ENCODE measurements at places on chromosomes 13 and 19.

GRCh38 chr19:10543420-10544241 is at the start of gene ATG4D:
TSS of gene ATG4D (plus strand) at chr19:10543904. CDS start at chr19:10544091, 187 bp downstream.
- peak; percentile 93 for DNase-seq

- DNase-seq = no peak
These were observed 27.3 kb downstream of the MYCBP2 start for GRCh38 chr13:77299587-77299986.

GRCh38 chr19:16856091-16856490 is 26.9 kb downstream of the SIN3B start:
- DNase-seq = no peak

- no peak for DNase-seq
These were observed 34.9 kb upstream of the TPP2 start for GRCh38 chr13:102561933-102562332.

DNA sequence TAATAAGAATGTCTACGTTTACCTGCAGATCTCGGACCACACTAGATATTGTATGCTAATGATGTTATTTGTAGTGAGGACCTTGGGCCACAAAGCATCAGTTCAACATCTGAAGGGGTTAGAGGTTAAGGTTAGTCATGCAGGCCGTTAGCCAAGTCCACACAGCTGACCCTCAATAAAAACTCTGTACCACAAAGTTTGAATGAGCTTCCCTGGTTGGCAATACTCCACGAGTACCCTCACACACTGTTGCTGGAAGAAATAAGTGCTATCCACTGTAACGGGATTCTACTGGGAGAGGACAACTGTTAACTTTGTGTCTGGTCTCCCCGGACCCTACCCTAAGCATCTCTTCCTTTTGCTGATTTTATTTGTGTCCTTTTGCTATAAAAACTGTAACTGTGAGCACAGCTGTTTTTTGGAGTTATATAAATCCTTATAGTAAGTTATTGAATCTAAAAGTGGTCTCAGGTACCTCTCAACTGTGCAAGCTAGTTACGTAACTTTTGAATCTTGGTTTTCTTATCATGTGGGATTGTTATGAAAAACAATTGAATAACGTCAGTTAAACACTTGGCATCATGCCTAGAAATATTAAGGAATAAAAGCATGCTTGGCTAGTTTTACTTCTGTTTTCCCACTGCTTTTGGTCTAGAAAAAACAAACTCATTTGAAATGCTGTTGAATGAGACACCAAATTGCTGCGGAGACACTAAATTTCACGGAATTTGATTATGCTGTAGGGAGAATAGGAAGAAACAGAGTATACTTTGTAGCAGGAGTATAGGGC is 181.5 kb downstream of the DNAJC3 start:
- no peak for DNase-seq

- peak; percentile 3 for DNase-seq
These were observed 466.7 kb downstream of the TSHZ3 start for GRCh38 chr19:30882411-30883005.

DNA sequence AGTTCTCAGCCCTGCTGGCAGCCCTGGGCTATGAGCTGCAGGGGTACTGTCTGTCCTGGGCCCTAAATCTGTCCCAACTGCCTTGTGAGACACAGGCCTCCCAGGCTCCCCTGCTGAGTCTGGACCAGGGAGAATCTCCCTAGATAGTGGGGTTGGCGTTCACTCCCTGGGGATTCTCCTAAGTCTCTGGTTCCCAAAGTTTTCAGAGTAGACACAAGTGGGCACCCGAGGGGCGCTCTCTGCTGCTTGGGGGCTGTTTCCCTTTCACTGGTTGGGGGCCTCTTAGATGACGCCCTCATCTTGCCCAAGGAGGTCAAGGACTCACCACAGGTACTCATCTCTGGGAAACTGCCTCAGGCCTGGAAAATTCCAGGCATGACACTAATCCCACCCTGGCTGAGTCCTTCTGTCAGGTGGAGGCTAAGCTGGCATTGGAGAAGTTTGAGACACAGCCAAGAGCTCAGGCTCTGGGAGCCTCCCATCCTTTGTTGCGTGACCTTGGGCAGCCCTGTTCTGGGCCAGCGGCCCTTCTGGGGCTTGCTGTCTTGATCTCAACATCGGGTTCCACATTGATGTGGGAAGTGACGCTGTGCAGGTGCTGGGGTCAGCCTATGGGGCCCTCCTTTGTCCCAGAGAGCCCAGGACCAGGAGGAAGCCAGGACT is 3.9 kb downstream of the RPL18A start:
- DNase-seq = no peak

GRCh38 chr13:32960626-32961025 is 55.6 kb upstream of the KL start:
- no peak for DNase-seq

DNA sequence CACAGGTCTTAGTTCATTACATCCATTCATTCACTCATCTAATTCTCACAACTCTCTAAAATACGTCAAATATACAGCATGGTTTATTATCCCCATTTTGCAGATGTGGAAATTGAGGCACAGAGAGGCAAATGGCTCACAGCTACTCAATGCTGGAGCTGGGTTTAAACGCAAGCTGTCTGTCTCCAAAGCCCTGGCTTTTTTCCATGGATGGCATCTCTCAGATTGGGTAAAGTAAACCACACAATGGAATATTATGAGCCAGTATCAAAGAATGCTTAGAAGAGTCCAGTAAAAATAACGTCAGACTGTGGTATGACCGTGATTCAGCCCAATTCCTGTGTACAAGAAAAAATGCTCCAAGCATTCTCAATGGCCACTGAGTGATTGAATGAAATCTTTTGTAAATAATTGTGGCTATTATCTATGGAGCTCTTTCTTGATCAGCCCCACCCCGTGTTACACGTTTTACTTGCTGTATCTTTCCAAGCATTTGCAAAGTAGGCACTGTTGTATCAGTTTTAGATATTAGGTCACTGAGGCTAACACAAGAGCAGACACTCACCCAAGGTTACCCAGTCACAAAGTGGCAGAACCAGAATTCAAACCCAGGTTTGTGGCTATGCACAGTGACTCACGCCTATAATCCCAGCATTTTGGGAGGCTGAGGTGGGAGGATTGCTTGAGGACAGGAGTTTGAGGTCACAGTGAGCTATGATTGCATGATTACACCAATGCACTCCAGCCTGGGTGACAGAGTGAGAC is 5.5 kb upstream of the ACP7 start:
- DNase-seq = no peak

GRCh38 chr19:8252922-8253589 is 43.9 kb downstream of the CERS4 start:
- DNase-seq = peak; percentile 91

DNA sequence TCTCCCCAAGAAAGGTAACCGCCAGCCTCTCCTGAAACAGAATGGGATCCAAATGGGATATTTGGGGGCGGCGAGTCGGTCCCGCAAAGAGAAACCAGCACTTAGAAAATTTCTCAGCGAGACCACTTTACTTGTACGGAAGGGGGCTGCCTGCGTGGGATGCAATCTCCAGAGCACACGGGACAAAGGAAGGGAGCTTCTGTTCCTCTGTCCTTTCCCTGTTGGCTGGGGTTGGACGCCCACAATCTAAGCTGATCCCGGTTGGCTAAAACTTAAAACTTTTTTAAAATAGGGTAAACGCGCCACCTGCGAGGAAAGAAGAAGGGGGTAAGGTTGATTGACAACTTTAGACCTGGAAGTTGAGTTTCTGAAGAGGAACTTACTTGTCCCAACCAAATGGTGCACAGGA is 826 bp upstream of the BSG start:
- peak; percentile 69 for DNase-seq

GRCh38 chr19:4376028-4376670 is 24.2 kb downstream of the SH3GL1 start:
- DNase-seq = no peak

DNA sequence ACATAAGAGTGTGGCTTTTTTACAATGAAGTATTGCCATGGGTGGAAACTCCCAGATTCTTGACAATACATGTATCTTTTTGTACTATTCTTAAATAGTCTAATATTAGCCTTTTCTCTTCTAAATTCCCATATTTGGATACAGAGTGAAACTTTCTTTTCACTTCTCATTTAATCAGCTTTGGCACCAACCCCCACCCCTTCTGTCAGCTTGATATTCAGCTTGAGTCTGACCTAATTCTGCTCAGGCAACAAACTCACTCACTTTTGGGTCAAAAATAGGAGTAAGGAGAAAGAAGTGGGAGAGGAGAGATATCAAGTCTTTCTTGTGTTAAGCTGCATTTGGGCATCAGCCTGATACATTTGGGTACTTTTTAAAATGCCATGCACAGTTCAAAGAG is 397.5 kb downstream of the COG6 start:
- DNase-seq = no peak

- DNase-seq = no peak
These were observed 6.6 kb upstream of the SOX1 start for GRCh38 chr13:112060282-112060830.

DNA sequence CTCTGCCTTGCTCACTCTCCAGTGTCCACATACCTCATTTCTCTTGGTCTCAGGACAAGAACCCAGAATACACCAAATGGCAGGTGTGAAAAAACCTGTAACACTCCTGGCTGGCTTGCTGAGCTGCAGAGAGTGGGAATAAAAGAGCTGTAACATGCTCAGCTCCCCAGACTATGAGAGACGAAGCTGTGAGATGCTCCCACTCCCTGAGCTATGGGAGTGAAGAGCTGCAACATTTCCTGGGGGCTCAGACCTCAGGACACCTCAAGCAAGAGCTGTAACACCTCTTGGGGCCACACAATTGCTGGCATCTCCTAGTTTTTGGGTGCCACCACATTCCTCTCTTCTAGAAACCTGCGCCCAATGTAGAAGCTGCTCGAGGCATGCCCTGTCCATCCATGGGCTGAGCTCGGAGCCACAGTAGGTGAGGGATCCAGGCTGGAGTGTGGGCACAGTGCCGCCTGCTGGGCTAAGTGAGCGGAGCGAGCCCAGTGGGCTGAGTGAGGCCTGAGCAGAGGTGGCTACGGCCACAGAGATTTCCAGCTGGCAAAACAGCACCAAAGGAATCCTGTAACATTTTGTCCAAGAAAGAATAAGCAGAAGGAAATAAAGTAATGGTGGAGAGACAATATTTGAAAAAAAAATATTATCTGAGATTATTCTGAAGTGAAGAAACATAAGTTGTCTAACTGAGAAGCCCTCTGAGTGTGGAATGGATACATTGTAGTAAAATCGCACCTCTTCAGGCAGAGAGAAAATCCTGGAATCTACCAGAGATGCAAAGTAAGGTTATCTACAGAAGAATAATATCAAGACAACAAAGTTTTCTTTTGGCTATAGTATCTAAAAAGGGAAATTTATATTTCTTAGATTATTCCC is 186.2 kb upstream of the PCDH9 start:
- peak; percentile 82 for DNase-seq

- DNase-seq = no peak
These were observed 4.0 kb upstream of the DLEU7 start for GRCh38 chr13:50847501-50847900.

DNA sequence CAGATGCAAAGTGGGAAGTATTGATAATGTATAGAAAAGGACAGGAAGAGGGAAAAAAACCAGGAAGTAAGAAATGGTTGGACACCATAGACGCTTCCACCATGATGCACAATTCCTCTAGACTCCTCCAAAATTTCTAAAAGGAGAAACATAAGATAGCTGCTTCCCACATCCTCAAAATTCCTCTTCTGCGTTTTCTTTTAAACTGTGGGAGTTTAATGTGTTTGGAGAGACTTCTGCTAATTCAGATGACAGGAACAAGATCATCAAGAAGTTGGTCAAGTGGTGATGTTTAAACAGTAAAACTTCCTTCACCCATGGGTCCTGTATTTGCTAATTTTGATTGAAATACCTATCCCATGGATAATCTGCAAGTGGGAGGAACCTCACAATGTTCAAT is 130.2 kb downstream of the IRS2 start:
- no peak for DNase-seq

DNA sequence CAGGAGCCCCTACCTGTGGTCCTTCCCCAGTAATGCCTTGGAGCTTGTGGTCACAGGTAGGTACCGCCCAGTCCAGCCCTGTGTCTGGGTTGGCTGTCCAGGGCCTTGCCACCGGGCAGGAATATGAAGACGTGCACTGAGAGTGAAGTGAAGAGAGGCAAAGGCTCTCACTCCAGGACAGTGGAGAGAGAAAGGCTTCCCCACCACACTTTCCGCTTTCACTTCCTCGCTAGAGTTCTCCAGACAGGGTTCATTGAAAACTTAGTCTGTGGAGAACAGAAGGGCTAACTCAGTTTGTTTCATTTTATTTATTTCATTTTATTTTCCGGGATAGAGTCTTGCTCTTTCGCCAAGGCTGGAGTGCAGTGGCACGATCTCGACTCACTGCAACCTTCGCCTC is 14.2 kb downstream of the FCAR start:
- no peak for DNase-seq

DNA sequence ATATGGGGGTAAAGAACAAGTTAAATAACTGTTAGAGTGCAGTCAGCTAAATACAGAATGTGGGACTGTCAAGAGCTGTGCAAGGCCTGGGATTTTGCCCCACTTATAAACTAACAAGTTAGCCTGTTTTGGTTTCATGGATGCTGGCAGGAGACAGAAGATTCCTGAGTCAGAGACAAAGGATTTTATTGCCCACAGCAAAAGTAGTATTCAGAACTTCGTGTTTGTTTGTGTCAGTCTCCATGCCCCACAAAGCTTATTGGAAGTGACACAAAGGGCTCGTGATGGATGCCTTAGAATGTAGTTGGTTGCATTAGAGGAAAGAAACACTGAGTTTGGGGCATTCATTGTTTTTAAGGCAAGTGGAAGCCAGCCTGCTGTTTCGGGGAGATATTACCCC is 22.2 kb upstream of the SPRYD7 start:
- no peak for DNase-seq

GRCh38 chr13:61414686-61415057 is 977 bp downstream of the PCDH20 start:
- peak; percentile 43 for DNase-seq

DNA sequence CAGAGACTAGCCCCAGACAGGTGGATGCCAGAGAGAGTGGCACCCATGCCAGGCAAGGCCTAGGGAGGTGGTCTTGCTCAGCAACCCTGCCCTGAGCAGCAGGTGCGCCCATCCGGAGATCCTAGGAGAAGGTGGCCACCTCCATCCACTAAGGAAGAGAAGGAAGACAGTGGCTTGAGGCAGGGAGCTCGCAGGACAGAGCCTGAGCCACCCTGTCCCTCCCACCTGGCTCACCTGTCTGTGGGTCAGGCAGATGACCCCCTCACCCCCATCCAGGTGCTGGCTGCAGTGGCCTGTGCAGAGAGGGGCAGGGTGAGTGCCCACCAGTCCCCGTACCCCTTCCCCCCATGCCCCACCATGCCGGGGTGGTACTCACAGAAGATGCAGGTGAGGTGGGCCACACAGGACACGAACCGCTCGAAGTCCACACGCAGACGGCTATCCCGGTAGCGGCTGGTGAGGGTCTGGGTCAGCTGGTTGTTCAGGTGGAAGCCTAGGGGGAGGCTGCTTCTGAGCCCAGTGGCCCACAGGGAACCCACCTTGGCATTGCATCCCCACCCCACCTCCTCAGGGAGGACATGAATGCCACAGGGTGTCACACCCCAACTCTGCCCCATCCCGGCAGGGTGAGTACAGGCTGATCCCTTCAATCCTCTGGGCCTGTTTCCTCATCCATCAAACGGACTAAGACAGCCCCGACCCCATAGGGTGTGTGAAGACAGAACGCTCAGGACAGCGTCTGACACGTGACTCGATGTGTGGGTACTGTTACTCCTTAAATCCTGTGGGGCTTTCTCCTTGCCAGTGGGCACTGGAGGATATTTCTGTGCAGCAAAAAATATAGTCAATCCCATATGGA is 13.3 kb downstream of the CAPN12 start:
- DNase-seq = no peak
